CD4-positive, alpha-beta T cell treated with Interleukin-10 for 1 hour (primary cell): ENCODE measurements at places on chromosomes 16 and 17.
A peak's percentile ranks its signal among the peaks of the same experiment; 100 is the strongest.

GRCh38 chr16:69804297-69804696, 42.2 kb downstream of the WWP2 start:
- DNase-seq: no peak

- DNase-seq: no peak
Observed at GRCh38 chr16:65697521-65697920, 575.7 kb upstream of the CDH11 start.

DNA sequence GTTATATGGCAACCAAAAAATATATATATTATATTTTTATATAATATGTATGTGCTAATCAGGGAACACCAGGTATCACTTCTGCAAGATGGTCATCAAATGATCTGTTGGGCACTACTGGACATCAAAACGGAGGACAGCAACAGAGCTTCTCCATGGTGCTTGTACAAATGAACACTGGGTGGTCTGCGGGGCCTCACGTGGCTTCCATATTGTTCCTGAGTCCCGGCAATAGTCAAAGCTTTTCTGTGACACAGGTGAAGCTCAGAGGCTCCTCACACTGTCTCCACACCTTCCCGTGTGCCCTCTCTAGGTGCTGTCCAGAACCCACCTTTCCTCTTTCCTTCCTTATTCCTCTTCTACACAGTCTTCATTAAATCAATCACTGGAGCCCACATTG, 149.9 kb upstream of the PIRT start:
- DNase-seq: no peak

DNA sequence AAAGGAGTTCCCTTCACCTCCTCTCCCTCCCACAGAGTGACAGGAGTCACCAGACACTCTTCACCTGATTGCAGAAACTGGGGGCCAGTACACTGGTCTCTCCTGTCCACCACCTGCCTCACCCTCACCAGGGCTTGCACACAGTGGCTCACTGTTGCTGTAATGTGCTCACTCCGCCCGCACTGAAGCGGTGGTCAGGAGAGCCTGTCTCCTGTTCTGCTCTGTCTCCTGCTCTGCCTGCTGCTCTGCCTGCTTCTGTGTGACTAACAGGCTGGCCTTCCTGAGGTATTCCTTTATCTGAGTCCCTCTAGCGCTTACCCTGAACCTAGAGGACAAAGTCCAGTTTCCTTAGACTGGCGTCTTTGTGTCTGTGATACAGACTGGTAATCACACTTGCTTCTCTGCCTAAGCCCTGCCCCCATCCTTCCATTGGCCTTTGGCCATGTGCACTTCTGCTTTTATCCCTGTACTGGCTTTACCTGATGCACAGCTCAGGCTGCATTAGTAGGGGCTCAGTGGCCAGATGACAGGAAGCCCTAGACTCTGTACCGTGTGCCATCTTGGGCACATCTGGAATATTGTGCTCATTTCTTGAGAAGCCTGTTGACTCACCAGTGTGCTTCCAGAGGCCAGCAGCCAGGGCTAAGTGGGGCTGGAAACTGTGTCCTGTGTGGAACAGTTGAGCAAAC, 13.3 kb downstream of the PROCA1 start:
- DNase-seq: no peak

GRCh38 chr17:48570325-48571023, 7.7 kb downstream of the HOXB4 start:
- DNase-seq: no peak

DNA sequence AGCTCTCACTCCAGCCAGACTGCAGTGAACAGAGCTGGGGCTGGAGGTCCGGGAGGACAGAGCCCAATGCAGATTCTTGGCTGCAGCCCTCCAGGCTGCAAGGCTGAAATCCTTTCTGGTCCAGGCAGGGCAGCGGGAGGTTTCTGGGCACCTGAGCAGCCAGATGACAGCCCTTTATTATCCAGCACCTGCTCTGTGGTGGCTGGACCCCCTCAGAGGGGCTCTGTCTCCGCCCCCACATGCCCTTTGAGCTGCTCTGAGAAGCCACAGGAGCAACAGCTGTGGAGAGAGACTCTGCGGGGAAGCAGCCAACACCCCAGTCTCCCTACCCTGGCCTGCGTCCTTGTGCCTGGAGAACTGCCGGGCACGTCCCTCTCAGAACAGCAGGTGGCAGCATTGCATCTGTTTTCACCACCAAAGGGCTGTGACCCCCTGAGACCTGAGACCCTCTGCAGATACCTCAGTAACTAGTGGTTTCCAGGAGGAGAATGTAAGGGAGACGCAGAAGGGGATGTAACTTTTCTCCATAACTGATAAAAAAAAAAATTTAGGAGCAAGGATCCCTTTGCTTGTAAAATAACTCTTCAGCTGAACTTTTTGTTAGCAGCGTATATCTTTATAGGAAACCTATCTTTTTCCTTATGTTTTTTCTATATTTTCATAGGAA, 3.7 kb upstream of the CNP start:
- DNase-seq: peak; percentile 75

GRCh38 chr16:89953671-89954406, 5.3 kb downstream of the DEF8 start:
- no peak for DNase-seq

GRCh38 chr17:48051706-48052486, 3.7 kb downstream of the NFE2L1 start:
- peak; percentile 16 for DNase-seq
